ENCODE measurements at places on chromosomes 13 and 19. TPM values are rescaled to one million over a fixed set of nuclear protein-coding genes. Genes with fewer than 3 reads are reported as not detected.

F10 gene
- 7.9 TPM for total RNA-seq

ZNF580 gene
- total RNA-seq: 30.7 TPM

TMEM255B gene
- total RNA-seq: 43.6 TPM

NUP58 gene
- 77.6 TPM for total RNA-seq

DNA sequence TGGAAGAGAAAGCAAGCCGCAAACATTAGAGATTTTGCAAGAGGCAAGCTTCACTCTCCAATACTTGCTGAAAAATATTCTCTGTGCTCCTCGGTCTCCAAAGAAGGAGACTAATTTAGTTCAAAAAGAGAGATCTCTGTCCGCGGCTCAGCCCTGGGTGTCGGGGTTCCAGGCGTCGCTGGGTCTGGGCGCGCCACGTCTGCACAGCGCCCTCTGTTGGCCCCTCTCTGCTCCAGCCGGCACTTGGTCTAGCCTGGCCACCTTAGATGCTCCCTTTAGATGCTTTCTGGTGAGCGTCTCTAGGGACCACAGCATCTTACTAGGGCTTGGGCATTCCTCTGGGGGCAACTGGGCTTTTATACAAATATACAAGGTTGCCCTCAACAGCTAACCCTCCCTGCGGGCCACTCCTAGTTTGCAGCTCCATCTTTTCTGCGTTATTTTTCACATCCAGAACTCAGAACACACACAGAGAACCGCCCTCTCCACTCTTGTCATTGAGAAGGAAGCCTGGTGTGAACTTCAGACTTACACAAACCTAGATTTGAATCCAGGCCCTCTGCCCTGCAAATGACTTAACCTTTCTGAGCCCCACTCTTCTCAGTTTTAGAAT, 78.3 kb downstream of the CYSLTR2 start:
- peak; percentile 69 for DNase-seq

GRCh38 chr19:14758816-14759215, 19.5 kb downstream of the ADGRE2 start:
- DNase-seq: no peak

- DNase-seq: peak; percentile 90
These were observed 3.0 kb downstream of the GADD45B start for GRCh38 chr19:2478756-2479555.

- peak; percentile 86 for DNase-seq
These were observed 27.8 kb downstream of the NFIX start for GRCh38 chr19:13022859-13023636.

GRCh38 chr13:23652909-23653726, 82.9 kb downstream of the TNFRSF19 start:
- DNase-seq: no peak

- DNase-seq: peak; percentile 55
These were observed 135.0 kb downstream of the URI1 start for GRCh38 chr19:30076751-30077670.

DNA sequence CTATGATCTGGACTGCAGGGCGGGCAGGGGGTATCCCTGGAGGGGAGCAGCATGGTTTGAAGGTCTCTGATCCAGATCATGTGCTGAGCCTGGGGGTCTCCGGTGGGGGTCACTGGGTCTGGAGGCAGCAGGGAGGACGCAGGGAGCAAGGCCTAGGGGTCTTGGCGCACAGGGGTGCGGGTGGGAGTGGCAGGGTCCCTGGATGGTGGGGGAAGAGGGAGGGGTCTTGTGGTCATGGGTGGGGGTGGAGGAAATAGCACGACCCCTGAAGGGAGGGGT, 1.9 kb downstream of the BTBD2 start:
- DNase-seq: no peak
